H9 (cell line): ENCODE measurements at places on chromosomes 4 and X. TPM values are rescaled to one million over a fixed set of nuclear protein-coding genes. Genes with fewer than 3 reads are reported as not detected.

DNA sequence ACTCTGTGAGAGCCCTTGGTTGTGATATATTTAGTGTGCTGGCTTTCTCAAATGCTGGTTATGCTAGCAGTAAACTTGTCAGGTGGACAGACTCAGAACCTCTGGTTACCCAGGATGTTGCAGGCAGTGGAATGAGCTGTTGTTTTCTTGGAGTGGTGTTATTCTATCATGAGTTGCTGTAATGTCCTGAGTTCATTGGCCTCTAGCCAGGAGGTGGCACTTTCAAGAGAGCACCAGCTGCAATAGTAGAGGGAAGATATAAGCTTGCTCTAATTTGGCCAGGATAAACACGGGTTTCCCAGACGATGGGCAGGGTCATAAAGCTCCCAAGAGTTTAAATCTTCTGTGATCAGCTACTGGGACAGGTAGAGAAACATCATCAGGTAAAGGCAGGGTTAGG lies 95.0 kb upstream of the UBQLN2 start:
- no peak for DNase-seq

GRCh38 chrX:44596277-44596676 lies 53.6 kb upstream of the FUNDC1 start:
- DNase-seq: no peak

- no peak for DNase-seq
Measured at GRCh38 chrX:153499876-153500275, 5.1 kb downstream of the BGN start.

GRCh38 chrX:1167466-1167865 lies 45.0 kb downstream of the CRLF2 start:
- DNase-seq: no peak

DNA sequence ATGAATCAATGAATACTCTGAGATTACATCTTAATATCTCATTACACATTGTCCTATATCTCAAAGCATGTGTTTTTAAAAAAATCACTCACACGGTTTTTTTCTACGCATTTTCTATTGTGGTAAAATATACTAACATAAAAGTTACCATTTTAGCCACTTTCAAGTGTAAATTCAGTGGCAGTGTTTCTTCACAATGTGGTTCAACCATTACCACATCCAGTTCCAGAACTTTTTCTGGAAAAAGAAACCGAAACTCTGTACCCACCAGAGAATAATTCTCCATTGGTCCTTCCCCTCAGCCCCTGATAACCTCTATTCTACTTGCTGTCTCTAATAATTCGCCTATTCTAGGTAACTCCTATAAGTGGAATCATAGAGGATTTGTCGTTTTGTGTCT lies 35.3 kb upstream of the ACSL1 start:
- DNase-seq: no peak

DNA sequence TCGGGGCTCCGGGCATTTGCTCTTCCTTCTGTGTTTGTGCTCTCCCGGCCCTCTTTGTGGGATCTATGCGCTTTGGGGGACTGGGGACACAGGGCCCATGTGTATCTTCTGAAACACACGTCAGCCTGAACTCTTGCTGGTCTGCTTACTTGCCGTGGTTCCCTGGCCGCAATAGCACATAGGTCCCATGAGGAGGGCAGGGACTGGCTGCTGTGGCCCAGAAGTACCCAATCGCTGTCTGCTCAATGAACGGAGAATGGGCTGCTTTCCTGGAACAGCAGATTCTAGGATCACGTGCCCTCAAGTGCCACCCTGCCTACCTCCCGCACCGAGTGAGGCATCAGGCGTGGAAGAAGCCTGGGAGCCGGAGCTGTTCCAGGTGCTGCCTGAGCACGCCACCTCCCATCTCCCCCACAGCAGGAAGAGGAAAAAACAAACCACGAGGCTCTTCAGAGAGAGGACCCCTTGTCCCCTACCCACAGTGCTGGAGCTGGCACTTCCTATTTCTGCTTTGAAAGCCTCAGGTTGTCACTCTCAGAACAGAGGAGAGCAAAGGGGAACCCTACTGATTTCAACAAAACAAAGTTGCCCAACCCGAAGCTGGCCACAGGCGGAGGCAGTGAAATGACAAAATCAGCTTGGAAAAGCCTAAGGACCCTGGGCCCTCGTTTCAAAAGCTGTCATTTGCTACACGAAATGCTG lies 3.8 kb downstream of the G6PD start:
- no peak for DNase-seq

- no peak for DNase-seq
Measured at GRCh38 chr4:156815717-156816359, 155.8 kb downstream of the PDGFC start.

- no peak for DNase-seq
Measured at GRCh38 chr4:148170408-148171365, 271.5 kb downstream of the NR3C2 start.

DNA sequence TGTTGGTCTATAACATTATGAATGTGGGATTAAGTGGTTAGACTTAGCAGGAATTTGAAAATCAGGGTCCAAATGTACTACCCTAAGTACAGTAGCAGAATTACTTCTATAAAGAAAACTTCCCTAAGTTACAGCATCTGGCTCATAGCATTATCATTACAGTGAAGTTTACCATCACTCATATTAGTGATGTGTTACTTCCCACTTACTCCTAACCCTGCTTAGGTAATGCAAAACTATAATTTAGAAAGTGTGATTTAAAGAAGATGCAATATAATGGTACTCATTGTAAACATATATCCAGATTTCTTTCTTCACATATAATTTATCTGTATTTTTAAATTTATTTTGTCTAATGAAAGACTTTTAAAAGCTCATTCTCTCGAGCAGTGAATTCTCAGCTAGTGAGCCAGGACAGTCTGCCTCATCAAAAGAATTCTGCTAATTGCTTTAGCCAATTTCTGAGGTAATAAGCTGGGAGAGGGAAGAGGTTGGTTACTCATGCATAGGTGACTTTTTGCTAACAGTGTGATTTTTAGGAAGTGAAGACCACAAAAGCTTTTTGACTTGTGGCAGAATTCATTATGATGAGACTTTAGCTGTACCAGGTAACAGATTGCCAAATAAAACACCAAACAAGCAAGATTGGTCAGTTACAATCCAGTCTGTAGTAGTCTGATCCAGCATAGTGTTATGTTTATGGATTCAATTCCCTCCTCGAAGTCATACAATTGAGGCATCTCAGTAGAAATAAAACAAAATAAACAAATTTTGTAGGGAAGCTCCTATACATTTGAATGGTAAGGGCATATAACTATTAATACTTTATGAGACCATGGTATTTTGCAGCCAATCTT lies 21.0 kb downstream of the PLS3 start:
- DNase-seq: no peak

DNA sequence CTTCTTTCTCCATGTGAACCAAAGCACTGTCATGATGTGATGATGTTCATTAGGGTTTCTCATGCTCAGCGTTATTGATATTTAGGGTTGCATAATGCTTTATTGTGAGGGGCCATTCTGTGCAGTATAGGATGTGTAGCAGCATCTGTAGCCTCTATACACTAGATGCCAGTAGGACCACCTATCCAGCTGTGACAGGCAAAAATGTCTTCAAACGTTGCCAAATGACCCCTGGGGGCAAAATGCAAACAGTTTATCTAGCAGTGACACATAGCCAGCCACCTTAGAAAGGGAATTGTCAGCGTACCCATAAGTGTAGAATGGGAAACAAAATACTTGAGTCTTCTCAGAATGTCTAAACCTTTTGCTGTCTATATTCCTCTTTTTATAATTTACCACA lies 18.8 kb downstream of the NFKB1 start:
- DNase-seq: no peak

DNA sequence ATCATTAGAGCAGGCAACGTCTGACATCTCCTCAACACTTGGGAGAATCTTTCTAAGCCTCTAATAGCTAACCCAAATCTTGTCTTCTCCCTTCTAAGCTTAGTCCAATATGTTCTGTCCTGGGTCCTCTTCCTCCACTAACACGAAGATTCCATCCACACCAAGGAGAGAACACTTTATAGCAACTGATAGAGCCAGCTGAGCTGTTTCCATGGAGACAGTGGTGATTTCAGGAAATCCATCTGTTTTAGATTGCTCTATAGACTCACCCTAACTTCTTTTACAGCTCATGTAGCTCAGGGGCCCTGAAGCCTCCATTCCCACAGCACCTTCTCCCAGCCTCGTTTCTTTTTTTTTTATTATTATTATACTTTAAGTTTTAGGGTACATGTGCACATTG lies 37.4 kb downstream of the SCD5 start:
- DNase-seq: no peak

- no peak for DNase-seq
Measured at GRCh38 chr4:122855353-122855890, 28.8 kb downstream of the FGF2 start.

Gene LIMCH1
- total RNA-seq: 3.3 and 4.0 TPM in 2 replicates

Gene BTK
- total RNA-seq: 0.09 and 0.35 TPM in 2 replicates

Gene ARMCX1
- total RNA-seq: 20.2 and 22.4 TPM in 2 replicates

Gene ADH1C
- total RNA-seq: not detected in 2 replicates

Gene PAGE2
- not detected in 2 replicates for total RNA-seq

Gene CXCR3
- not detected in 2 replicates for total RNA-seq

Gene EMCN
- not detected in 2 replicates for total RNA-seq

Gene ZNF732
- 13.4 and 13.6 TPM in 2 replicates for total RNA-seq

Gene WDR44
- total RNA-seq: 27.7 and 29.6 TPM in 2 replicates
